ENCODE measurements at places on chromosomes 5 and 9. TPM values are rescaled to one million over a fixed set of nuclear protein-coding genes. Genes with fewer than 3 reads are reported as not detected.

DNA sequence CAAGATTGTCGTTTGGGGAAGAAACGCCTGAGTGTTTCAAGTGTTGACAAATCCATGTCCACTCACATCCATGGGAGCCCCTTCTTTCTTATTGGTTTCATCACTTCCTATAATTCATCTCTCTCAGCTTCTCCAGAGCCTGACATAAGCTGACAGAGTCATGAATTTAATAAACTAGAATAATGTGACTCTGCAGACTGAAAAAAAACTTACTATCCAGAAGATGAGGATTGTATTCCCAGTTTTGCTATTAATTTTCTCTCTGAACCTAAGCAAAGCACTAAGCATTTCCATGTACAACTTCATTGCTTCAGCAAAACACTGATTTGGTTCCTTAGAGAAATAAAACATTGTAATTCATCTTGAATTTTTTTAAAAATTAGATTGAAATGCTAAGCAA lies 691.8 kb downstream of the MTRR start:
- no peak for DNase-seq
- no peak overlapping the region for H3K27ac ChIP-seq
- H3K27me3 ChIP-seq: no peaks in the 10 kb centered on the region
- H3K36me3 ChIP-seq: no peaks in the 10 kb centered on the region

GRCh38 chr5:142754031-142754430 lies 16.1 kb upstream of the ARHGAP26 start:
- H3K36me3 ChIP-seq: no peaks in the 10 kb centered on the region
- peaks cover 6% of the 10 kb centered on the region for H3K4me1 ChIP-seq
- H3K27me3 ChIP-seq: no peaks in the 10 kb centered on the region
- no peak overlapping the region for H3K4me3 ChIP-seq
- DNase-seq: no peak

GRCh38 chr5:124179819-124180218 lies 566.6 kb downstream of the ZNF608 start:
- H3K27ac ChIP-seq: no peak overlapping the region
- no peak overlapping the region for H3K4me3 ChIP-seq
- DNase-seq: no peak
- no peaks in the 10 kb centered on the region for H3K4me1 ChIP-seq
- no peaks in the 10 kb centered on the region for H3K27me3 ChIP-seq

The RASGEF1C gene
- 0.22 TPM for total RNA-seq

- no peak overlapping the region for H3K27ac ChIP-seq
- H3K36me3 ChIP-seq: no peaks in the 10 kb centered on the region
- H3K4me1 ChIP-seq: no peaks in the 10 kb centered on the region
- no peak overlapping the region for H3K4me3 ChIP-seq
- no peaks in the 10 kb centered on the region for H3K27me3 ChIP-seq
These were observed 33.0 kb upstream of the RASGRF2 start for GRCh38 chr5:80926979-80927656.

GRCh38 chr9:37155601-37156000 lies 35.2 kb downstream of the ZCCHC7 start:
- H3K4me1 ChIP-seq: no peaks in the 10 kb centered on the region
- DNase-seq: no peak
- no peak overlapping the region for H3K27ac ChIP-seq
- no peaks in the 10 kb centered on the region for H3K27me3 ChIP-seq

- no peaks in the 10 kb centered on the region for H3K36me3 ChIP-seq
- H3K27me3 ChIP-seq: no peaks in the 10 kb centered on the region
- no peak overlapping the region for H3K27ac ChIP-seq
- no peak overlapping the region for H3K4me3 ChIP-seq
- no peak for DNase-seq
- H3K4me1 ChIP-seq: no peaks in the 10 kb centered on the region
These were observed 6.7 kb upstream of the BRINP1 start for GRCh38 chr9:119375892-119376291.

The APBB3 gene
- total RNA-seq: 40.4 TPM

DNA sequence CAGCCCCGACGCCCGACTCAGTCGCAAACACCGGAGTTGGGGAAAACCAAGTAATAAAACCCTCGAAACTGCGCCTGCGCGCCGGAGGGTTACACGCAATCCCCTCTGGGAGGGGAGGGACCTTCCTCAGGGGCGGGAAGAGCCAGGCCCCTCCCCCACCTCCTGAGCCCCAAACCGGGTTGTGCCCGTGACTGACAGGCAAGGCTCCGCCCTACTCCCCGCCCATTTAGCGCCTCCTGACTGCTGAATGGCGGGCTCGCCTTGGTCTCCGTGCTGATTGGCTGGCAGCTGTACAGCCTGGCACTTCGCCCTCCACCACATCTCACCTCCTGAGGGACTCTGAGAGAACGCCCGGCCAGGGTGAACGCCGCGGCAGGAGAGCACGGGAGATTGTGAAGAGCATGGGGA lies at the start of gene PRDM9:
TSS of gene PRDM9 (plus strand) at position 332 of the 408 bp plus-strand sequence. CDS start 1,425 bp downstream, outside the sequence.
- DNase-seq: no peak
- H3K27me3 ChIP-seq: no peaks in the 10 kb centered on the region
- no peak within 1 kb of the TSS for H3K4me3 ChIP-seq
- H3K4me1 ChIP-seq: no peaks in the 10 kb centered on the region

- H3K36me3 ChIP-seq: no peaks in the 10 kb centered on the region
- no peak overlapping the region for H3K4me3 ChIP-seq
- H3K27me3 ChIP-seq: no peaks in the 10 kb centered on the region
- no peaks in the 10 kb centered on the region for H3K4me1 ChIP-seq
These were observed 1799.9 kb upstream of the ACO1 start for GRCh38 chr9:30584559-30584958.

DNA sequence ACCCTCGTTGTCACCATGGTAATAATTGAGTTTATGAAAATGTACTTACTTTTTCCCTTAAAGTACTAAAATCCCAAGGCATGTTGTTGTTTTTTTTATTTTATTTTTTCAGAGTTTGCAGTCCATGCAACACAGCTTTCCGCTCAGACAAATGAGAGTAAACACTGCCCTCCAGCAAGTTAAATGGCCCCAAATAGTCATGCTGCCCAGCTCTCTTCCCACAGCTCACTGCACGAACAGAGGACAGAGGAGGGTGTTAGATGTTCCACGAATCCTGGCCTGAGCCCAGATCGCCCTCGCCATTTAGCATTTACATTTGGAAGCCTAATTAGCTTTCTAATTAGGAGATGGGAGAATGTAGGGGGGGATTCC lies 1.9 kb downstream of the NIM1K start:
- H3K4me3 ChIP-seq: no peak overlapping the region
- H3K27ac ChIP-seq: no peak overlapping the region
- DNase-seq: no peak

- no peaks in the 10 kb centered on the region for H3K36me3 ChIP-seq
- H3K27me3 ChIP-seq: no peaks in the 10 kb centered on the region
- no peak for DNase-seq
- H3K27ac ChIP-seq: no peak overlapping the region
- no peaks in the 10 kb centered on the region for H3K4me1 ChIP-seq
These were observed 25.1 kb downstream of the ACSL6 start for GRCh38 chr5:131986161-131986912.

- H3K4me1 ChIP-seq: no peaks in the 10 kb centered on the region
- H3K27ac ChIP-seq: no peak overlapping the region
- DNase-seq: no peak
- no peaks in the 10 kb centered on the region for H3K36me3 ChIP-seq
- no peak overlapping the region for H3K4me3 ChIP-seq
These were observed 67.2 kb downstream of the MRPS30 start for GRCh38 chr5:44875661-44876605.
